Inflammatory macrophage (primary cell): ENCODE measurements at places on chromosomes 12 and 14.

GRCh38 chr12:120536064-120536791, 2.1 kb downstream of the RNF10 start:
- DNase-seq = no peak

DNA sequence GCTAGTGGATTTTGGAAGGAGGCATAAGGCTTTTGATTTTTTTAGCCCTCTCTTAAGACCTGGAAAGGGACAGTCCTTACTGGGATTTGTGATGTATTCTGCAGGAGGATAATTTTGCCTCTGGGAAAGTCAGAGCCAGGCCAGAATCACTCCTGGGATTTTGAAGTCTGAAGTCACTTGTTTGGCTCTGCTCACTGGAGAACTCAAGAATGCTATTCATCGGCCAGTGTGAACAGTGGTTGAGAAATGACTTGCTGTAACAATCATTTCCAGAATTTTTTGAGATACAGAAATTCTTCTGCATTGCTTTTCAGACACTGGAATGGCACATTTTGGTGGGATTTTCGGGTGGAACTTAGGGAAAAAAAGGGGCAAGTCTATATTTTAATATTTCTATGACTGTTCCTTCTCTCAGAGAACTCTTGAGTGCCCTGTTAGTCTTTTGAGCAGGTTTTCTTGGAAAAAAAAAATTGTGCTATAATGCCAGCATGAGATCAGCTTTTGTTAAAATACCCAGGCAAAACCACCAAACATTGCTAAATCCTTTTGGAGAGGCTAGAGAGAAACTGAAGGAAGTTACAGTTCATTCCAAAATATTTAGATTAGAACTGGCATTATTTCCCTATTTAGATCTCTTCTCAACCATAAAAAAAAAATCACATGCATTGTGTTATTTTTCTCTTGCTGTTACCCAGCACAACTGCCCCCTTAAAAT, 26.1 kb upstream of the BHLHE41 start:
- DNase-seq = peak; percentile 34

DNA sequence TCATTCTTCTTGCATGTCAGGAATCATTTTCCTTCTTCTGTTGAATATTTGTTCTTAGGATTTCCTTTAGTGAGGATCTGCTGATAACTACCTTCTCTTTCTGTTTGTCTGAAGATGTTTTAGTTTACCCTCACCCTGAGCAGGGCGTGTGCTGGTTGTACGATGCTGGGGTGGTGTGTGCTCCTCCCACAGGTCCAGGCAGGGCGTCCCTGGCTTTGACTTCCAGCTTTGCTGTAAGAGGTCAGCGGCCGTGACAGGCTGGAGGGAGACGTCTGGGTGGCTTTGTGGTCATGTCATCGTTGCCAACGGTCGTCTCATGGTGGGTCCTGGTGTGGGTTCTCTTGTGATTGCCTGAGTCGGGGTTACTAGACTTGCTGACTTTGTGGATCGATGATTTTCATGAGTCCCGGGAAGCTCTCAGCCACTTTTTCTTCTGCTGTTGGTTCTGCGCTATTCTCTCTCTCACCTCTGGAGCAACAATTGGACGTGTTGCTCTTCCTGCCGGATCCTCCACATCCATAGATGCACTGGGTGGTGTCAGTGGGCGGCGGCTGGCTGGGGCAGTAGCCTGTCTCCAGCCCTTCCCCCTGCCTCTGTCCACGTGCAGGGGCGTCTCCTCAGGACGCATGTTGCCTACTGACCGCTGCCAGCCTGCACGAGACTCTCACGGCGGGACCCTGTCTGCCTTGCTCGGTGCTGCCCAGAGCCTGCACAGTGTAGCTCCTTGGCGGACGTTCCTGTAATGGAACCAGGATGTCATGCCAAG, 8.4 kb downstream of the PACS2 start:
- no peak for DNase-seq

GRCh38 chr12:92574051-92574783, 128.6 kb upstream of the PLEKHG7 start:
- DNase-seq = no peak

- DNase-seq = no peak
Observed at GRCh38 chr14:91402348-91402747, 15.3 kb downstream of the CCDC88C start.

DNA sequence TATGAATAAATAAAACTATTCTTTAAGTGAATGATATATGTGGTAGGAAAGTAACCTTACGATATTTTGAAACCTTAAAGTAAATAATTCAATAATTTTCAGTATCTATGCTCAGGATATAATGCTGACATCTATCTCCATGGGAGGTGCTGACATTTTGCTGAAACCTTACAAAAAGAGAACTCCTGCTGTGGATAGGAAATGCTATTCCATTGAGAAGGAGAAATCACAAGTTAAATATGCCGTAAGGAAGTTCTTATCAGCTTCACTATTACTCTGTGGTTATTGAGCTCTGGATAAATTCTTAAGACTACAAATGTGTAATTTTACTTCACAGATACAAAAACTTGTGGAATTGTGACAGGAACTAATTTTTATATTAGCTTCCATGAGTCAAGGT, 722.1 kb downstream of the TMTC2 start:
- no peak for DNase-seq

DNA sequence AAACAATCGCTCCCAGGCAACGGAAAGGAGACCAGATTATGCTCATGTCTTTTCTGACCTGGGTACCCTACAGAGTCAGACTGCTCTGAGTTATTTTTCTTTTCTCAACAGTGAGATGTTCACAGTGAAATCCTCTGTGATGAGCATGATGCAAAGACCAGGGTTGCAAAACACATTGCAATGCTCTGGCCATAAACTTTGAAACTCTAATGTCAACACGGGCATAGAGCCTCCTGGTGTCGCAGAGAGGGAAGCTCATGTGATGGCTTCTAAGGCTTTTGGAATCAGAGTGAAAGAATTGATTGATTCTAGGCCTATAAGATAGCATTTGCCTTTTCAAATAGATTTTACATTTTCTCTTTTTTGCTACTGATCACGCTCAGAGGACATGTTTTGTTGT, 193.4 kb downstream of the RASSF9 start:
- DNase-seq = peak; percentile 24

- no peak for DNase-seq
Observed at GRCh38 chr12:125171267-125171666, 106.0 kb downstream of the AACS start.

DNA sequence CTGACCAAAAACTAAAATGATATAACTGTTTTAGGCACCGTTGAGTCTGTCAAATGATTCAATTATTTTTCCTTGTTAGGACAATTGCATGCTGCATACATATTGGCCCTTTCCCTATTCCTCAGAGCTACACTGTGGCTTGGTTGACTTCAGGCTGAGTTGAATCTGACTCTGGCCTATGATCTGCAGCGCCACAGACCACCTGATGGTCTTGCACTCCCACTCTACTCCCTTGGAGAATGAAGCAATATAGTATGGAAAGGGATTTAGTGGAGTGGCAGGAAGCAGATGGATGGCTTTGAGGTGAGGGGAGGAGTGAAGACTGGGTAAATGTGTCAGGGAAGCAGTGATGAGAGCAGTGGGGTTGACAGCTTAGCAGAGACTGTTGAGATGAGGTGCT, 579.0 kb upstream of the STXBP6 start:
- DNase-seq = no peak

DNA sequence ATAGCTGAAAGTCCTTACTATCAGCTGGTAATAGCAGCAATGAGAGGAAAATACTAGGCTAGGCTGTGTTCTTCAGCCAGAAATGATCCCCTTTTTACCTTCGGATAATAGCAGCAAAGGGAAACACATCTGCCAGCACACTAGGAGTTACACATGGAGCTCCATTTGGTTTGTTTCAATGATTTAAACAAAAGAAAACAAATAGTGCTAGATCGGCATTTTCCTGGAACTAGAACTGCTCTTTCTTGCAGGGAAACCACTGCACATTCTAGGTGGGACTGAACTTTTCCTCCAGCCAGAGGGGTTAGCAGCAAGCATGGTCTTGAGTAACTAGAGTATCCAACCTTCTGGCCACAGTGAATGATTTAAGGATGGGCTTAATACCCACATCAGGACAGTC, 117.6 kb downstream of the PDE6H start:
- DNase-seq = no peak

- no peak for DNase-seq
Observed at GRCh38 chr12:125245581-125246557, 180.6 kb downstream of the AACS start.

DNA sequence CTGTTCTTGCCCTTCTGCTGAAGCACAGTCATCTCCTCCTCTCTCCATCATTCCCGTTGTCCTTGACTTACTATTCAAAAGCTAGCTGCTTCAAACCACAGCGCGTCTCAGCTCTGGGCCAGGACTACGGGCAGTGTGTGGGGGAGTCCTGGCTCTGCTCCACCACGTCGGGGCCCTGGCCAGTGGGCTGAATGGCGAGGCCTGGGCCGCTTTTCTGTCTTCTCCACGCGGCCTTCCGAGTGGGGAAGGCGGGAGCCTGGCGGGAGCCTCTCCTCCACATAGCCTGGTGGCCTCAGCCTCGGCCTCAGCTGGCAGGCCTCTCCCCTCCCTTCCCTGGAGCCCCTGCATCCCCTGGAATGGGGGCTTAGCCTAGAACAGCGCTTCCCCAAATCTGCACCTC, 16.5 kb downstream of the ANKRD9 start:
- no peak for DNase-seq

- no peak for DNase-seq
Observed at GRCh38 chr14:82379291-82379690, 845.6 kb upstream of the SEL1L start.

- DNase-seq = no peak
Observed at GRCh38 chr12:8823565-8824300, 1.3 kb downstream of the A2ML1 start.

GRCh38 chr14:96105089-96105925, 66.1 kb downstream of the C14orf132 start:
- no peak for DNase-seq

GRCh38 chr14:94724993-94725392, 44.9 kb downstream of the GSC start:
- DNase-seq = no peak

GRCh38 chr14:67881225-67881624, 61.6 kb downstream of the RAD51B start:
- no peak for DNase-seq

DNA sequence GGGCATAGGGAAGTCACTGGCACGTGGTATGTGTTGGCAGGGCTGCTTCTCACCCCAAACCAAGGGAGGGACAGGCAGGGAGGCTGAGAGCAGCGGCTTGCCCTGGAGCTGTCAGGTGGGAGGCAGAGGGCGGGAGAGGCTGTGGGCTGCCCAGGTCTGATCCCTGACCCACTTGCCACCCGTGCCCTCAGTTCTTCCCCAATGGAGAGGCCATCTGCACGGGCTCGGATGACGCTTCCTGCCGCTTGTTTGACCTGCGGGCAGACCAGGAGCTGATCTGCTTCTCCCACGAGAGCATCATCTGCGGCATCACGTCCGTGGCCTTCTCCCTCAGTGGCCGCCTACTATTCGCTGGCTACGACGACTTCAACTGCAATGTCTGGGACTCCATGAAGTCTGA, 4.7 kb downstream of the GNB3 start:
- DNase-seq = no peak

DNA sequence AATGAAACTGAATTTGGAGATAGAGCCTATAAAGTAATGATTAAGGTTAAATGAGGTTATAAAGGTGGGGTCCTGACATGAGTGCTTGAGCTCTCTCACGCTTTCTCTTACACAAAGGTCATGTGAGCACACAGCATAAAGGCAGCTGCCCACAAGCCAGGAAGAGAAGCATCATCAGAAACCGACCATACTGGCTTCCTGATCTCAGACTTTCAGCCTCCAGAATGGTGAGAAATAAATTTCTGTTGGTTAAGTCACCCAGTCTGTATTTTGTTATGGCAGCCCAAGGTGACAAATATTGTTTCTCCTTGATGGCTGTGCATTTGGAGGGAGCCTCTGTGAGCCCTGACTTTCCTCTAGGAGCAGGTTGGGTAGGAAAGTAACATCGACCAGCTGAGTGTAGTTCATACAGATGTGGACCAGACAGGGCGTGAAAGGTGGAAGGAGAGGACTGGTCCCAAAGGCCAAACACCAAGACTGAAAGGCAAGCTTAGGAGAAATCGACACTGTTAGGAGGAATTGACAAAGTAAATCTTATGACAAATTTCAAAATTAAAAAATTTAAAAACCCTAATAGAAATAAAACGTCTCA, 97.6 kb upstream of the SLC38A2 start:
- peak; percentile 27 for DNase-seq
